A549 treated with dexamethasone at 1 μM for 4 hours (cell line): ENCODE measurements at places on chromosomes 7 and 10. TPM values are rescaled to one million over a fixed set of nuclear protein-coding genes. Genes with fewer than 3 reads are reported as not detected.

AGAP6 gene
- 5.7 to 9.2 TPM (median 8.6 TPM) in 5 replicates for total RNA-seq

DENND2A gene
- 0.59 to 1.1 TPM (median 0.78 TPM) in 5 replicates for total RNA-seq

TMEM176A gene
- total RNA-seq: 0.09 TPM in 1 of 5 replicates, not detected in the others

IL15RA gene
- 1.7 to 2.8 TPM (median 2.2 TPM) in 5 replicates for total RNA-seq

CTAGE4 gene
- total RNA-seq: 0.05 TPM in 2 of 5 replicates, not detected in the others

HOXA6 gene
- 0.98 to 1.7 TPM (median 1.4 TPM) in 5 replicates for total RNA-seq

SCRN1 gene
- total RNA-seq: 49.7 to 69.6 TPM (median 61.1 TPM) in 5 replicates
